Stimulated activated CD4-positive, alpha-beta T cell treated with anti-CD3 and anti-CD28 coated beads, Interleukin-12 subunit alpha, Interleukin-12 subunit beta, amount 100 ng/mL, for 48 hours (primary cell): ENCODE measurements at places on chromosomes 7 and 10.
A peak's percentile ranks its signal among the peaks of the same experiment; 100 is the strongest.

DNA sequence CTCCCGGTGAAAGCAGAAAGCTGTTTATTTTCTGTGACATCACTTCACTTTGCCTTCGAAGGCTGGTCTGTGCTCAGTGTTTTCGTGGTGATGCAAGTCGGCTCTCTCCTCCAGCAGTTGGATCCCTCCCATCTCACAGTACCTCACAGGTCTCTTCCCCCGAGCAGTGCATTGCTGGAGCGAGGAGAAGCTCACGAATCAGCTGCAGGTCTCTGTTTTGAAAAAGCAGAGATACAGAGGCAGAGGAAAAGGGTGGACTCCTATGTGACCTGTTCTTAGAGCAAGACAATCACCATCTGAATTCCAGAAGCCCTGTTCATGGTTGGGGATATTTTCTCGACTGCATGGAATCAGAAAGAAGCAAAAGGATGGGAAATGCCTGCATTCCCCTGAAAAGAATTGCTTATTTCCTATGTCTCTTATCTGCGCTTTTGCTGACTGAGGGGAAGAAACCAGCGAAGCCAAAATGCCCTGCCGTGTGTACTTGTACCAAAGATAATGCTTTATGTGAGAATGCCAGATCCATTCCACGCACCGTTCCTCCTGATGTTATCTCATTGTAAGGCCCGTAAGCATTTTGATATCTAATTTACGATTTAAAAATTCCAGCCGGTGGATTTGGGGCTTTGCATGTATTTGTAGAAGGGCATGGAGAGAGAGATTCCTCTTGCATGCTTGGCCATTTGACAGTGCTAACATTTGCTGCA, at the start of gene LGI1:
TSS of gene LGI1 (plus strand) at position 136 of the 707 bp plus-strand sequence. CDS start at position 345, 209 bp downstream.
- DNase-seq = no peak

DNA sequence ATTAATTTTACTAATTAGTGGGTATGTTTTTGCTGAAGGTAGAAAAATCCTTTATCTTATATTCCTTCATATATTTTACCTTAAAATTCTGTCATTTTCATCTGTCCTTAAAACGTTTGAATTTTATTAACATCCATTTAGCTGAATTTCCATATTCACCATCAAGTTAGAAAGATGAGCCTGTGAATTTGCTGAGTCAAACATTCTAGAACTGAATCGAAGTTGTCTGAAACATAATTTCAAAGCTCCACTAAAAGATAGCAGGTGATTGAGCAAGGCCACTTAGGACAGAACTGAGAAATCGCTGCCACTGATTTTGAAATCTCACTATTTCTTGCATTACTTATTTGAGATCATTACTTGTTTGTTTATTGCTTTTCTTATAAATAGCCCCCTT, 17.5 kb downstream of the HGF start:
- no peak for DNase-seq

GRCh38 chr7:8436965-8437364, 3.6 kb downstream of the NXPH1 start:
- DNase-seq = peak; percentile 39

- no peak for DNase-seq
Measured at GRCh38 chr10:77550378-77550777, 87.2 kb downstream of the KCNMA1 start.

- DNase-seq = no peak
Measured at GRCh38 chr7:152851326-152851725, 91.8 kb downstream of the ACTR3B start.
